RPMI7951 (cell line): ENCODE measurements at places on chromosomes 3 and 15. TPM values are rescaled to one million over a fixed set of nuclear protein-coding genes. Genes with fewer than 3 reads are reported as not detected.

The NMNAT3 gene
- total RNA-seq = 0.29 and 1.9 TPM in 2 replicates

GRCh38 chr15:69979262-69979661, 118.5 kb downstream of the TLE3 start:
- peak; percentile 88 for DNase-seq

GRCh38 chr3:55362210-55362960, 124.7 kb downstream of the WNT5A start:
- DNase-seq = peak; percentile 45

The SPTSSB gene
- not detected in 2 replicates for total RNA-seq

DNA sequence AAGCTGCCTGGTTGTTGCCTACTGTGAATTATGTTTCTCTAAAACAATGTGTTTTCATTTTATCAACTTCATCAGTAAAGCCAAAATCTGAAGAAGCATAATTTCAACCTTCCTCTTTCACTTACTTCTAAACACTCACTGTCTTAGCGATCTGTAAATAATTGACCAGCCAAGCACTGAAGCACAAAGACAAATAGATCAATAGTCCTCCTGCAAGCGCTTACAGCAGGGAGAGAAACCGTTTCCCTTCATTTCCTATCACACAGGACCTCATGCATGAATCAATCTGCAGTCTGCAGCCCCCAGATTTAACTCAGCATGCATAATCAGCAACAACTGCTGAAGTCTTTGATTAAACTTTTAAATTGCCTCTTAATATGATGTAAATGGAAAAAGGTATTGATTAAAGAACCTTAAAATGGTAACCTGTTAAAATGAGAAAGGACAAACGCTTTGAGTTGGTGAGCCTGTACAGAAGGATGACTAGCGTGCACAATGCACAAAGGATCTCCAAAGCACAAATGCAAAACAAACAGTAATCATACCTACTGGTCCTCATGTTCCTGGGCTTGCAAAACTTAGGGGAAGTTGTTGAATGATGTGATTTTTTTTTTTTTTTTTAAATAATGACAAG, 370.2 kb upstream of the ZNF385D start:
- no peak for DNase-seq

GRCh38 chr3:37652851-37653250, 208.8 kb upstream of the CTDSPL start:
- no peak for DNase-seq

- no peak for DNase-seq
These were observed 31.3 kb upstream of the ATP8B4 start for GRCh38 chr15:50150349-50150748.

GRCh38 chr3:66490214-66490613, 10.6 kb downstream of the LRIG1 start:
- DNase-seq = peak; percentile 47

DNA sequence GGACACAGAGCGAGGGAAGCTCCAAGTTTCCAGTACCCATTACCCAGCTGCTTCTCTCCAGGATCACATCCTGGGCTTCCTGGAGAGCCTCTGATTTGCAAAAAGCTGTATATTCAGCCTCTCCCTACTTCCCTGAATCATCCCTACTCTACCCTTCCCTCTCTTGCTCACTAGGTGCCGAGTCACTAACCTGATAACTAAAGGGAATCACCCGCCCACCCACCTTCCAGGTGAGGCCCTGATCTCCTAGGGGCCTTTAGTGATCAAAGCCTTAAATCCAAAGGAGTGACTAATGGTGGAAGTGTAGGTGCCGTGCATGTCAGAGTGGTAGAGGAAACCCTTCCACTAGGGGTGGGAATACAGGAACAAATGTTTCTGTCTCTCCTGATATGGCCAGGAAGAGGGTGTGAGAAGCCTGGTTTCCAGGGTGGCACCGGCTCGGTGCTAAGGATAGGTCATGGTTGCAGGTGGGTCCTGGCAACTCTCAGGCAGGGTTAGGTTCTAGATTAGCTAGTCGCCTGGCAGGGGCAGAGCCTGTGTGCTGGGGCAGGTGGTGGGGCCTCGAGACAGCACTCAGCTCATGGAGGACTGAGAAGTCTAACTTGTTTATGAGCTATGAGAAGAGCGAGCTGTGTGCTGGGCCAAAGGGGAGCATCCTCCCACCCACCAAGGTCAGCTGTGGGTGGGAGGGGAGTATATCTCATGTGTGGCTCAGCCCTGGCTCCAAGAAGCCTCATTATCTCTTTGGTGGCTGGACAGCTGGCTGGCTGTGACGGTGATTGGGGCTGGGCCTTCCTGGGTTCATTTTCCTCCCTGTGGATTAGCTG, 10.1 kb downstream of the SEMA7A start:
- DNase-seq = no peak

DNA sequence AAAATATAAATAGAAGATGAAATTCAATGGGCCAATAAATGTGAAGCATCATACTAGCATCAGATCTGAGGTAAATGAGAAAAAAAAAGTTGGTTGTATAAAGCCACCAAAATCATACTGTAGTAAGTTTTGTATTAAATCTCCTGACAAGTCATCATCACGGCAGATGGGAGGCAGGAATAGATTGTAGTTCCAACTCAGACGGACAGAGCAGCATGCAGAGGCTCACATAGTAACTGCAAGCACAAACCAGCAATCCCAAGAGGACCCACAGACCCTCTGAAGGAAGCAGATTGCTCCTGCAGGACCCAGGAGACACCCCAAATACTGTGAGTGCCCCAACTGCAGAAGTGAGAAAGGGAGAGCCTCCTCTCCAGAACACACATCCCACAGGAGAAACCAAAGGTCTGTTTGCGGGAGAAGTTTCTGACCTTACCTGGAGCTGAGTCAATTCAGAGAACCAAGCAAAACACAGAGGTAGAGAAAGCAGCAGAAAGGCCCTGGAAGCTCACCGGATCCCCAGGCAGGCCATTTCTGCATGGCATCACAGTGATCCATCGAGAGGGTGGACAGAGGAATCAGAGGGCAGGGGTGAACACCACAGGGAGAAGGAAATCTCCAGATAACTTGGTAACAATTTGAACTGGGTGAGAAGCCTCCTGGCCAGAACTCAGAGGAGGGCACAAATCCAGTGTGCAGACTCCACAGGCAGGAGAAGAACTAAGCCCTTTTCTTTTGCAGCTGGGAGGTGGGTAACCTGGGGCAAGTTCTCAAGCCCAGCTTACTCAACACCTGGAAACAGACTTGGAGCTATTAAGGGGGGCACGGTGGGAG, 141.6 kb upstream of the ARHGEF26 start:
- no peak for DNase-seq

The GXYLT2 gene
- total RNA-seq = 64.6 and 66.1 TPM in 2 replicates

DNA sequence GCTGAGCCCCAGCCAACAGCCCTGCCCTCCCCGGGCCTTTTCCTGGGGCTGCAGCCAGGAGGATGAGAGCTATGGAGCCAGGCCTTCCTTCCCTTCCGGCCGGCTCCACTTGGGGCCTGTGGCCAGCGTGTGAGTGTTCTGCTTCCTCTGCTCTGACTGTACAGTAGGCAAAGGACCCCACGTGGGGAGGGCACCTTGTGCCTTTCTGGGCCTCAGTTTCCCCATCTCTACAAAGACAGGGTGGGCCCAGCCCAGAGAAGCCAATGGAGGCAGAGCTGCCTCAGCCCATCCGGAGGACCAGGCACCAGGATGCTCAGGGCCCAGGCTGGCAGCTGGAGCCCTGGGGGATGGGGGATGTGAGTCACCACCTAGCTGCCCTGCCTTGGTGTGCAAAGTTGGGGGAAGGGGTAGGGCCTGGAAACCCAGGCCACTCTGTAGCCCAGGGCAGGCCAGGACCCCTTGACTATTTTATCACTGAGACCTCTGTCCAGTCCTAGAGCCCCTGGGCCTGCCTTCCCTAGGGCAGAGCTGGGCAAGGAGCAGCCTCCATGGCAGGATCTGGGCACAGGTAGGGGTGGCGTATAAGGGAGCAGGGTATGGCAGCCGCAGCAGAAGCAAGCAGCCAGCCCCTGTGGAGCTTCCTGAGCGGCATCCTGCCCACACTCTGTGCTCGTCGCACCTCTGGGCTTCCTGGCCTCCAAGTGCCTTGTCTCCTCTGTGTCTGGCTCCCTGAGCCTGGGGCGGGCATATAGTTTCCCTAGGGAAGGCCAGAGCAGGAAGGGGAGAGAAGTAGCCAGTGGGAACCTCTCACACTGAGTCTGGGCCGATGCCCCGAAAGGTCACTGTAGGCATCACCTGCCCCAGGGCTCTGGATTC, 1.8 kb downstream of the PSTPIP1 start:
- DNase-seq = no peak

DNA sequence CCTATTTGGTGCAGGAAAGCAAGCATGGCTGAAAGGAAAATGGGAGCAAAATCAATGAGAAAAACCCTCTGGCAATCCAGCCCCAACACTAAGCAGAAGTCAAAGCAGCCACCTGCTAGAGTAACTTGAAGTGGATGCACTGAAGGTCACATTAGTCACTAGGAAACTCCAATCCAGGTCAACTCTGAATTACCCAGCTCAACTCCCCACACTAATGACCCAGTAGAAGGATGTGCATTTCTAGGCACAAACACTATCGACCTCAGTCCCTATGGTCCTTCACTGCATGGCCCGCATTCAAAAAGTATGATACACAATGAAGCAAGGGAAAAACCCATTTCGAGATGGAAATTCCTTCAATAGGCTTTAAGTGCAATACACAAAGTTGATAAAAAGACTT, 80.6 kb downstream of the RAD18 start:
- DNase-seq = no peak

The JMJD7 gene
- 5.3 and 7.8 TPM in 2 replicates for total RNA-seq

The RHOV gene
- total RNA-seq = 0.12 and 0.20 TPM in 2 replicates

The CHL1 gene
- total RNA-seq = 0.10 and 0.12 TPM in 2 replicates

GRCh38 chr3:195914648-195915473, 6.5 kb upstream of the TNK2 start:
- peak; percentile 97 for DNase-seq

DNA sequence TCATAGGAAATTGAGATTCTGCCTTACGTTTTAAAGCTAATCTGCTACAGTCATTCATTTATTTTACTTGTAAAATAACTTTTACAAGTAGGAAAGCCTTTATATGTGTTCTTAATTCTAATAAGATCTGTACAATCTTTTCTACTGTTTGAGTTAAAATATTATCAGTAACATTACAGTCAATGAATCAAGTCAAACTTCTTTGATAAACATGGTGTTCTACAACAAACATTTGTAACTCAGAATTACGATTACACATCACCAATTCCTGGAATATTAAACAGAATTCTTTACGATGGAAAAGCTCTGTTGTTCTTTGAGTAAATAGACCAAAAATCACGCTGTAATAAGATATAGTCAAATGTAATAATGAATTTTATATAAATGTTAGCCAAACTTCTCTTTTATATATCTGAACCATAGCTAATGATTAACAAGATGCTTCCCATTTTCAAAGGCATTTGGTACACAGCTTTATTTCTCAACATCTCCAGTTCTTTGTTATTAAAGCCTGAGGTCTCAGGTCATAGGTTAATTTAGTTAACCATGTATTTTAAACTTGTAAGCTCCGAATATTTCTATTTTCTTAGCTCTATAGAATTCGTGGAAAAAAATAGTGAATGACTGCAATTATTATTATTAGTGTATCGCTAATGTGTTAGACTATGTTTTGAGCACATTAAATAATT, 232.4 kb downstream of the NAALADL2 start:
- DNase-seq = no peak

GRCh38 chr3:179181021-179181472, 32.9 kb downstream of the PIK3CA start:
- peak; percentile 41 for DNase-seq

GRCh38 chr3:171556148-171556547, 95.9 kb upstream of the TNIK start:
- no peak for DNase-seq

GRCh38 chr3:159266779-159267178, 464.9 kb downstream of the MFSD1 start:
- peak; percentile 64 for DNase-seq

The PROK2 gene
- total RNA-seq = not detected in 2 replicates

DNA sequence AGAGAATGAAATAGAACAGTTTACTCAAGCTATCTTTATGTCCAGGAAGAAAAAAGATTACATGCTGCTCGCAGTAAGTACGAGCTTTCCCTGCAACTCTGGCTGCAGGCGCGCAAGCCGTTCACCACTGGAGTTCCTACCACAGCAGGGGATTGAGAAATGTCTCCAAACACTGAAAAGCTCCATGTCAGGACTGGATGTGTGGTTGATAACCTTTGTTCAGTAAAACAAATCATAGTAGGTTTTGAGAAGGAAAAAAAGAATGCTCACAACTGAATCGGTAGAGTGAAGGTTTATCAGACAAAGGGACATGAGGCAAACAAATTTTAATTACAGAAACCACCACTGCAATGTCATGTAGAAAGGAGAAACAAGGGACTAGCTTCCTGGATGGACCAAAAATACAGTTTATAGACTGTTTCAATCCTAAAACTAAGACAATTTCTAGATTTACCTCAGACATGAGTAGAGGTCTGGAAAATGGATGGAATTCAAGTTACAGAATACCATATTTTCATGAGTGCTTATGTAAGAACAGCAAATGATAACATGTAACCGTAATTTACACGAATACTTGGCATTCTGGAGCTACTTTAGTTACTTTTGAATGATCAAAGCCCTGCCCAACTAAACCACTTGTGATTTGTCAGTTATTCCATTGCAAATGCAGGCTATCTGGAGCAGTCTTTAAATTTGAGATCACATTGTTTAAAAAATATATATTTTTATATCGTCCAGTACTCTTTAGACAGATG, 471.1 kb downstream of the SHQ1 start:
- DNase-seq = no peak

The CCR3 gene
- 0.10 TPM in 1 of 2 replicates, not detected in the other for total RNA-seq
